ENCODE measurements at places on chromosomes 3 and 15. TPM values are rescaled to one million over a fixed set of nuclear protein-coding genes. Genes with fewer than 3 reads are reported as not detected.

DOCK3 gene
- total RNA-seq = 1.3 TPM

NGLY1 gene
- 76.7 TPM for total RNA-seq

DNA sequence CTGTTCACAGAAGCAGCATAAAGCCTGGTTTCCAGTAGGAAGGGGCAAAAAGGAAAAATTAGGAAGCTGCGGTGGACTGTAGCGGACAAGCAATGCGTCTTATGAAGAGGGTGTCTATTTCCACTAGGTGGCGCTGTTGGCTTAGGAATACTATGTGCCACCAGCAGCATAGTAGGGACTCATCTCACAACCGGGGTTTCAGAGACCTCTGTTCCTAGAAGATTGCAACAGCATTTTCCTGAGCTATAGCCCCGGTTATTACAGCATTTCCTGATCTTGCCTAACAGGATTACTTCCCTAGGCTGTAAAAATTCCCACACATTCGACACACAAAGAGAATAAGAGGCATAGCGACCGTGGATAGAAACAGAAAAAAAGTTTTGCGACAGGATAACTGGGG, 683.0 kb downstream of the TBL1XR1 start:
- no peak for DNase-seq

PRR23E gene
- total RNA-seq = not detected

IL1RAP gene
- total RNA-seq = 19.5 TPM
